ENCODE measurements at places on chromosomes 3 and 15.

GRCh38 chr3:23240171-23240785 lies 37.2 kb downstream of the UBE2E2 start:
- no peak for DNase-seq

DNA sequence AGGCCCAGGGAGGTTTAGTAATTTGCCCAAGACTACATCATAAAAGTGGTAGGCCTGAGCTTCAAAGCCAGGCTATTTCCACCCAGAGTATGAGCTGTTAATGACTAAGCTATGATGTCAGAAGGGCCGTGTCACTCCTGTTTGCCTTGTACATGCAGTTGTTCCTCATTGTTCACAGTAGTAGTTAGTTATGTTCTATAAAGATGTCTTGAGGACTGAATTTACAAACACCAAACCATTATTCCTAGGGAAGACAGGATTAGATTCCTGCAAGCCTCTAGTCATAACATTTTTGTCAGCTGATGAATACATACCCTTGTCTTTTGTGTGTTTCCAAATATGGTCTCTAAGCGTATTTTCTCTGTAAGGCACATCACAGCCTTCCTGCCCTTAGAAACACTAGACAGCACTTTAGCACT lies 20.9 kb upstream of the LARS2 start:
- DNase-seq = no peak

DNA sequence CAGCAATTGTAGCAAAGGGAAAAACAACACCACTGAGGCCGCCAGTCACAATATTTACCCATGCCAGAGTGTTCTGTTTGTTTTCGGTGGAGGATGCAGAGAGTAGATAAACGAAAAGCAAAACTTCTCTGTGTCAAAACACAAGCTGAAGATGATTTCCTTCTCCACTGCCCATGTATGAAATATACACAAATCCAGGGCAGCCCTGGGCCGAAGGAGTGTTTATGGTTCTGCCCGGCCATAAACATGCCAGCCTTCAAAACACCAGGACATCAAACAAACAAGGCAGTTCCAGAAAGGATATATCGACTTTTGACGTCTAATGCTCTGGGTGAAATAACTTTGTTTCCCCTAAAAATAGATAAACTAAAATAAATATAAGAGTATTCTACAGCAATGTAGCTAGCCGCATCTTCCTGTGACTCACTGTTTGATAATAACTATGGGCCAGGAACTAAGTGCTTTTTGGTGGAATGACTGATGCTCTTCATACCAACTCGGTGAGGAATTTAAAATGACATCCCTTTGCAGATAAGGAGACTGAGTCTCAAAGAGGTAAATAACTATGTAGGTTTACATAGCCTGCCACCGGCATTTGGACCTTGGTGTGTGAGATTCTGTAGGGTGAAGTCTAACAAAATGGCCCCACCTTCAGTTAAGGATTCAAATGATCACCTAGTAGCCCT lies 82.8 kb downstream of the MAGI1 start:
- no peak for DNase-seq

DNA sequence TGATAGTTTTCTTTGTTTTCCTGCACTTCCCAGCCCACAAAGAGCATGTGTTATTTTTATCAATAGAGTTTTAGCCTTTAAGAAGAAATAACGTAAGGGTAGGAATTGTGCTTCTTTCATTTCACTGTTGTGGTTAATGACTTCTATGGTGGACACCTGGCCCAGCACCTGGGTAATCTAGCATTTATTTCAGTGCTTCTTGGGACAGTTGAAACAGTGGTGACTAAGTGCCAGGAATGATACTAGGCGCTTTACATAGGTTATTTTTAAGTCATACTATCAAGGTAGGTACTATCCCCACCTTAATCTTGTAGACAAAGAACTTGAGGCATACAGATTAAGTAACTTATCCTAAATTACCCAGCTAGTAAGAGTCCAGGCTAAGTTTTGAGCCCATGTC lies 243.8 kb downstream of the SOX2 start:
- peak; percentile 15 for DNase-seq

DNA sequence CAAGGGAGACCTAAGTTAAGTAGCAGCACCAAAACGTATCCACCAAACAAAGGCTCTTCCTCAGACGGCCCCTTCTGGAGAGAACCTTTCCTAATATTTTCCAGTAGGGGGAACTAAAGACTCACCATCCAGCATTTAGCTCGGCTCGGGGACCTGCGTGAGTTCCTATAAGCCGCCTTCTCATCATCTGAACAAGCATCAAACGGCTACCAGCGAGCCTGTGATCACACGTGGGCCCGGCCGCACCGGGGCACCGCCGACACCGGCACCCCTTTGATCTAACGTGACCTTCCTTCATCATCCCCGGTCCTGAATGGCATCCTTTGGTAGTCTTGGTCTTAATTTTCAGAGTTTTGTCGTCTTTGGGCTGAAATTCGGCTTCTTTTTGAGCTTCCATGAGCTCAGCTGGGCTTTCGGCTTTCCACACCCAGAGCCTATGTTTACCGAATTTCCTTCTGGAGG lies 1.4 kb upstream of the ROBO2 start:
- DNase-seq = peak; percentile 27

- no peak for DNase-seq
These were observed 403.9 kb downstream of the MECOM start for GRCh38 chr3:169259661-169260060.

GRCh38 chr3:27311400-27311799 lies 57.8 kb downstream of the NEK10 start:
- DNase-seq = no peak

DNA sequence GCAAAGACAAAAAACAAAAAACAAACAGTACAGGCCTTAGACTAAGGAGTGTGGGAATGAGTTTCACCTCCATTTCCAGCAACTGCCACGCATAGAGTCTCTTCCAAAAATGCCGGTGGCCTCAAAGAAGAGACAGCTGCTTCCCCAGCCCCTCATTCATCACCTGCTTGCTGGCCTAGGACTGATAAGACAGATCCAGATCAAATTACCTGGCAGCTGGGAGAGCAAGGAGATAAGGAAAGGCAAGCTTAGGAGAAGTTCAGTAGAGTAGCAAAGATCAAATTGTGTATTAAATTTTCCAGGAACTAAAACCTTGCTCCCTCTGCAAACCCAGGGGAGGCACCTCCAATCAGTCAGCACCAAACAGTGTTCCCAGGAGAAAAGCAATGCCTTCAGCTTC lies 325.8 kb upstream of the CTNNB1 start:
- no peak for DNase-seq

DNA sequence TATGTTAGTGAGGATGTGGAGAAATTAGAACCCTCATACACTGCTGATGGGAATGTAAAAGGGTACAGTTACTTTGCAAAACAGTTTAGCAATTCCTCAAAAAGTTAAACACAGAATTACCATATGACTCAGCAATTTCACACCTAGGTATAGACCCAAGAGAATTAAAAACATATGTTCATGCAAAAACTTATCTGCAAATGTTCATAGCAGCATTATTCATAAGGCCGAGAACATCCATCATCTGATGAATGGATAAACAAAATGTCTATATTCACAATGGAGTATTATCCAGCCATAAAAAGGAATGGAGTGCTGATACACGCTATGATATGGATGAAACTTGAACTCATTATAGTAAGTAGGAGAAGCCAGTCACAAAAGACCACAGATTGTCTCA lies 10.3 kb downstream of the SEC13 start:
- no peak for DNase-seq

- no peak for DNase-seq
These were observed 828.5 kb upstream of the NECTIN3 start for GRCh38 chr3:110243081-110243480.

- DNase-seq = no peak
These were observed 6.6 kb upstream of the ATP2B2 start for GRCh38 chr3:10511809-10512494.

DNA sequence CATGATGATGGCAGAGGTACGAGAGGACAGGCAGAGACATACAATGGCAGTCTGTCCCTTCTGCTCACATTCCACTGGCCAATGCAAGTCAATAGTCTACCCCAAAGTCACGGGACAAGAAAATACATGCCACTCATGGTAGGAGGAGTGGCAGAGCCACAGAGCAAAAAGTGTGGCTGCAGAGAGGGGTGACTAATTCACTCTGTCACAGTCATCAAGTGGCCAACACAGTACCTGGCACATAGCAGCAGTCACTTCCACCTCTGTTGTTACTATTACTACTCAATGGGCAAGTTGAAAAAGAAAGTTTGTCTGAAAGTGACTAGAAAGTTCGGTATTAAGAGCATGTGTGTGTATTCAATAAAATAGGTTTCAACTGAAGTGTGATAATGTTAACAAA lies 91.4 kb downstream of the SMAD3 start:
- no peak for DNase-seq

DNA sequence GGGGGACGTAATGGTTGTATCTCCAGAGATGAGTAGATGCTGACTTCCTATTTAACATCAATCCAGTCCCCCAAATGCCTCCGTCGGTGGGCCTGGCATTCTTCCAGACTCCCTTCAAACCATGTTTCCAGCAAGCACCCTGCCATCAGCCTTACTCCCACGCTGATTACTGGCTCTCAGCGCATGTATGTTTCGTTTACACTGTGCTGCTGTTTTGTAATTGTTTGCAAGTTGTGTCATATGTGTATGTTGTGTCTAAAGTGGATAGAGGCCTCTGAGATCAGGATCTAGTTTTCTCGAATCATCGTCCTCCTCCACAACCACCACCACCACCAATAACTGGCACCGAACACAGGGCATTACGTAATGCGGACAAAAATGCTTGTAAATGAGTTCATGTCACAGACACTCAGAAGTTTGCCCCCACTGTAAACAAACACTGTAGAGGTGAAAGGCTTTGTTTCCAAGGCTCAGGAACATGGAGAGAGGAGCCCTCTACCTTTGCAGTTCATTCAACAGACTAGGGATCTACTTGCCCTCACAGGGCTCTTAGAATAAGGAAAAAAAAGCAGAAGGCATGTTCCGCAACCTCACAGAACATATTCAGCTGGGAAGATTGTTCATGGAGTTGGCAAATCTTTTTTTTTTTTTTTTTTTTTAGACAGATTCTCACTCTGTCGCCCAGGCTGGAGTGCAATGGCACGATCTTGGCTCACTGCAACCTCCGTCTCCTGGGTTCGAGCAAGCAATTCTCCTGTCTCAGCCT lies 46.1 kb upstream of the SEMA4B start:
- no peak for DNase-seq

DNA sequence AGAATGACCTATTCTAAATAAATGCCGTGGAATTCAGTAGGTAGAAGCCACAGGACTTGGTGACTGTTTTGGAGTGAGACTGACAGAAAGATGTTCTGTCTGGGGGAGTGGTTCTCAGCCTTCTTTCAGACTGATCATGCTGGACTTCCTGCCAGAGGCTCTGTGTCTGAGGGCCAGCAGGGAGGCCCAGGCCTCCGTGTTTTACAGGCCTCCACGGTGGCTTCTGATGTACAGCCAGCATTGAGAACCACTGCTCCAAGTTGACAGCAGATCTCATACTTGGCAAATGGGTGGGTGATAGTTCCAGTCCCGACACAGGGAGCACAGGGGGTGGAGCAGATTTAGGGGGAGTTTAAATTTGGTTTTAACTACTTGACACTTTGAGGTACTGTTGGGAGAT lies 6.7 kb upstream of the PIGZ start:
- DNase-seq = no peak

- no peak for DNase-seq
These were observed 21.4 kb upstream of the SPPL2A start for GRCh38 chr15:50786871-50787270.

DNA sequence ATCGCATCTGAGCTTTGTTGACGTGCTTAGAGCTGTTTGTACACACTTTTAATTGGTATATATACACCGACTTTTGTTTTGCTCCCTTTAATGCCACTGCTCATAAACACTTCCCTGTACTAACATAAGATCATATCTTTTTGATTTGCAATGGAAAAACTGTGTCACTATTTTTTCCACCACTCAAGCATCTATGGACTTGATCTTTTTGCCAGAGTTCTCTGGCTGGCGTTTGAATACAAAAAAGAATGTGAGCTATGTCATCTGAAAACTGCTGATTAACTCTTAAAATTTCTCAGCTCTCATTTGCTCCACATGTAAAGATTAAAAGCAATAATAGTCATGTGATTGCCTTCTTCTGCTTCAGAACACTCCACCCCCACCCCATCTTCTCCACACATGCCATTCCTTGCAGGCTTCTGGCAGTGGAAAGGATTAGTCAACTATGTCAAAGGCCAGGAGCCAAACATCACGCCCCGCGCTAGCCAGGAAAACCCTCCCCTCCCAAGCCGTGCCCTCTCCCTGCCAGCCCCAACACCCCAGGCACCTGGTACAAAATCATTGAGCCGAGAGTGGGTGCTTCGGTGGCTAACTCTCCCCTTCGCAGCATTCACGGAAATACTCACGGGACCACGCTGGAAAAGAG lies 123.4 kb upstream of the MEF2A start:
- no peak for DNase-seq

- DNase-seq = peak; percentile 24
These were observed 1.4 kb downstream of the CRTAP start for GRCh38 chr3:33115024-33115768.

- DNase-seq = no peak
These were observed 92.2 kb downstream of the TBC1D2B start for GRCh38 chr15:77985031-77985930.

GRCh38 chr3:148903022-148903442 lies 37.9 kb downstream of the CPA3 start:
- no peak for DNase-seq

Measured in GM12865 (cell line).